ENCODE measurements at places on chromosomes 13 and 19.

GRCh38 chr19:5211217-5211822, 129.3 kb downstream of the PTPRS start:
- no peak for DNase-seq

- no peak for DNase-seq
Measured at GRCh38 chr19:29677001-29677817, 11.9 kb downstream of the PLEKHF1 start.

DNA sequence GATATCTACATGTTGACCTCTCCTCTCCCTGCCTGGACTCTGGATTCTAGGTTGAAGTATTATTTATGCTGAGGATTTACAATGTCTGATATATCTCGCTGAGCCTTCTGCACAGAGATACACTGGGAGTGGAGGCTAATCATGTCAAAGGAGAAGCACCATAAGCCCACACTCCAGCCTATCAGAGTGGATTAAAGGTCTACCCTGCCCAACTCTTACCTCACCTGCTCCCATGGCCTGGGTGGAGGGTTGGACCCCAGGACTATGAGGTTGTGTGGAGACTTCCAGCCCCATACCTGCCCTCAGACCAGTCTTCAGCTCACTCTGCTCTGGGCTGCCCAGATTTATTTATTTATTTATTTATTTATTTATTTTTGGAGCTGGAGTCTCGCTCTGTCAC, 15.4 kb downstream of the OR10H4 start:
- DNase-seq, result no peak

DNA sequence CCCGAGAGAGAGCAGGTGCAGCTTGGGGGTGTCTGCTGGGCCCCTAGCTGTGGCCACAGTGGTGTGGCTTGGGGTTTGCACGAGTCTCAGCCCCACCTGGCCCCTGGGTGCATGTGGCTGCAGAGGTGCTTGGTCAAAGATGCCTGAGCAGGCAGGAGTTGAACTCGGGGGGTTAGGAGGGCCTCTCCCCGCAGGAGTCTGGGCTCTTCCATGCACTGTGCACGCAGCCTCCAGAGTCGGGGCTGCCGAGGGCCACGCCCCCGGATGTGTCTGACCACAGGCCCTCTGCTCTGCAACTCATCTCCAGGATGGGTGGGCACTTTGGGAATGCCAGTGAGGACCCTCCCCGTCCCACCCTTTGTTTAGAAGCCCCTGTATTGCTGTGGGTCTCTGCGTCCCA, 91.5 kb upstream of the MCF2L start:
- no peak for DNase-seq

DNA sequence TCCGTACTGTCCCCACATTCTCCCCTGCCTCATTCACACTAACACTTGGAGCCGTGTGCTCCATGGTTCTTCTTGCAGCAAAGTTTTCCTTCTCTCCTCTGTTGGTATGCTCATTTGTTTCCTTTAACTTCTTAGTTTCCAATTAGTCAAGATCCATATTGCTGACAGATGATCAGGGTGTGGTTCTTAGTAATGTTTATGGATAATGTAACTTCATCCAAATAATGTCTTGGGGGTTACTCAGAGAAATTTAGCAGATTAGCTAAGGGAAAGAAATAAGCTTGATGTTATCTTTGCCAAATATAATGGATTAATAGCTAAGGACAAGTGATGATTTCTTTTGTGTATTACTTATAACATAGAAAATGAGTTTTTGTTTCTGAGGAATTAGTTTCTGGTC, 174.4 kb downstream of the NUFIP1 start:
- DNase-seq, result no peak

DNA sequence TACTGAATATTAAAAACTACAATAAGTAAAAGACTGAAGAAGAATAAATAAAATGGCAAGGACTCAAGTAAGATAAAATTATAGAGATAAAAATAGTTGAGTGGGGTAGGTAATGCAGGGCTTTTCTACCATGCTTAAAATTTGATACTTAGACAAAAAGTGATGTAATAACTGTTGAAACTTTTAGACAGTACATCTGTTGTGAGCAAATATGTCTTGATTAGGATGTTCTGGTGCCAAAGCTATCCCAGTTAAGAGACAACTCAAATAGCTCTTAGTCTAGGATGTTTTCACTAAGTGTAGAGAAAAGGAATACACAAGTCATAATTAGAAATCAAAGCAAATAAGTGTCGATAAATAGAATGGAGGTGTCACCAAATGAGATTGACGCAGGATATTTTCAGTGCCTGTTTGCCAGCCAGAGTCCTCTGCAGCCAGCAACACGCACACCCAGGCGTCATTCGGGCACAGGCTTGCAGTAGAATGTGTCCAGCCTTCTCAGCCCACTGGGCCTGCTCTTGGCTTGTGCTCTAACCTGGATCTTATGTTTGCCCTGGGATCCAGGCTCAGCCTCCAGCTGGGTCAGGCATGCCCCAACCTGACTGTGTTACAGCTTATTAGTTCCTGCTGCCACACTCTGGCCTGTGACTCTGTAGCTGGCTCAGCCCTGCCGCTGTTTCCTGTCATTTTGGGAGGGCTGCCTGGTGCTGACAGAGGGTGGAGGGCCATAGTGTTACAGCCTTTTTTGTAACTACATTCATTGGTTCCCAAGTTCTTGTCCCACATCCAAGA, 766.2 kb downstream of the PCDH17 start:
- no peak for DNase-seq

DNA sequence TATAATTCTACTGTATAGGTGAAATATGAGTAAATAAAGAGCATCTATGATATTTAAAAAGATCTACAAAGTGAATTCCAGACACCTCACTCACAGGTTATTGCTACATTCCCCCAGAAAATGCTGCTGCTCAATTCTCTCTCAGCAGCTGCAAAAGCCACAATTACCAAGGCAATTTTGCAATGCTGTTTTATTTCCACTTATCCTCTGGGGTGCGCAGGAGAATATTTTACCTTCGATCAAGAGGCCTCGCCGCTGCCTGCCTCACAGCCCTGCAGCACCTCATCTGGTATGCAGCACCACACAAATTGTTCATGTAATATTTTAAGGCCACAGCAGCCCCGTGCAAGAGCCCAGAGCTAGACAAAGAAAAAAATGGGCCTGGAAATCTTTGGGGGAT, 333.2 kb downstream of the DNAJC15 start:
- DNase-seq, result no peak

GRCh38 chr13:111929036-111929616, 137.8 kb upstream of the SOX1 start:
- no peak for DNase-seq

GRCh38 chr13:51687947-51688714, 103.9 kb downstream of the WDFY2 start:
- DNase-seq, result no peak

DNA sequence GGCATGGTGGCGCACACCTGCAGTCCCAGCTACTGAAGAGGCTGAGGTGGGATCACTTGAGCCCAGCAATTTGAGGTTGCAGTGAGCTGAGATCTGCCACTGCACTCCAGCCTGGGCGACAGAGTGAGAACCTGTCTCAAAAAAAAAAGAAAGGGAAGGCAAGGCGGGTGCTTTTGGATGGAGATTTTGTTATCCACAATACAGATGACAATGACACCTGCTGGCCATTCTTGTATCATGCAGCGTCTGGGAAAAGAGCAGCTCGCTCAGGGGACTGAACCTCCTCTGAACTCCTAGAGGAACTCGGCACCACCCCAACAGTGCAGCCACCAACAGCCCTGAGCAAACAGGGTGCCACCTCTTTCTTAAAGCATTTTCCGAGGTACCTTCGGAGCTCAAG, 22.8 kb downstream of the HAUS8 start:
- no peak for DNase-seq

DNA sequence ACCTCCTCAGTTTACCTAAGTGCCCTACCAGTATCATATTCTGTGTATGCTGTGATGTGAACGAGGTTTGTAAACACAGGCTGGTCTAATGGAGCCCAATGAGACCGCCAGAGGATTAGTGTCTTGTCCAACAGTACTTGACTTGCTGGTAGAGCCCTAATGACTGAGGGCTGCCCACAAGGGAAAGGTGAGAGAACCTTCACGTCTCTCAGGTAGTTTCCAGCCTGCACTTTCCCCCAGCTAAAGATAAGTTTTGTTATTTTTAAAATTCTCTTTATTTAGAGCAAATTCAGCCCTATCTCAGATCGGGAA, 498 bp upstream of the RBM26 start:
- no peak for DNase-seq

- DNase-seq, result no peak
Measured at GRCh38 chr19:35904311-35905068, 2.2 kb downstream of the HCST start.

DNA sequence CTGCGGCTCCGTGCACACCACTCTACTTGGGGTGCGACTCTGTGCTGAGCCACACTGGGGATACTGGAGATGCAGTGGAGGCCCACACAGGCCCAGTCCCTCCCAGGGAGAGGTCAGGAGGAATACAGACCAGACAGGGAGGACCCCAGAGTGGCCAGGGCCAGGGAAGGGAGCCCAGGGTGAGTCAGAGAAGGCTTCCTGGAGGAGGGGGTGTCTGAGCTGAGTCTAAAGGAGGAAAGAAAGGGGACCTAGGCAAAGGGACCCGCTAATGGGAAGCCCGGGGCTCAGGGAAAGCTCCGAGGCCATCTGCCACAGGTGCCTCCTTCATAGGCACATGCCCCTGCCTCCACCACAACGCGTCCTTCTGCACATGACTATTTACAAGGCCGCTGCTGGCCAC, 13.3 kb upstream of the PRKD2 start:
- no peak for DNase-seq

GRCh38 chr19:7104747-7105447, 35.4 kb downstream of the ZNF557 start:
- no peak for DNase-seq

GRCh38 chr13:44313674-44314073, 60.0 kb upstream of the SERP2 start:
- DNase-seq, result no peak

DNA sequence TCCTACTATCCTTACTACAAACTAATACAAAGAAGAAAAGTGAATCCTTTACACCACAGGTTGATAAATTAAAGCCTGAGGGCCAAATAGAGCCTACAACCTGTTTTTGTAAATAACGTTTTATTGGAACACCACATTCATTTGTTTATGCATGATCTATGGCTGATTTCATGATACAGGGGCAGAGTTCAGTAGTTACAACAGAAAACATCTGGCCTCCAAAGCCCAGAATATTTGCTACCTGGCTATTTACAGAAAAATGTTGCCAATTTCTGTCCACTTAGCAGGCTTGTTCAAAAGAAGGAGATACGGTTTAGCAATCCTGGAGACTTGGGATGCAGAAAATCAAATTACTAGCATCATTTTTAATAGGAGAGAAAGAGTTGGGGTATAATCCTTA, 24.1 kb downstream of the DCT start:
- DNase-seq, result no peak

GRCh38 chr13:71306821-71307220, 560.2 kb downstream of the DACH1 start:
- no peak for DNase-seq

GRCh38 chr13:53499576-53500133, 471.0 kb downstream of the OLFM4 start:
- no peak for DNase-seq
